Activated CD4-positive, alpha-beta memory T cell treated with anti-CD3 and anti-CD28 coated beads for 36 hours (primary cell): ENCODE measurements at places on chromosomes 6 and 20.

GRCh38 chr6:63558278-63558677, 14.0 kb upstream of the LOC128125822 start:
- DNase-seq: no peak

GRCh38 chr6:107673076-107673494, 151.0 kb downstream of the SCML4 start:
- no peak for DNase-seq

- DNase-seq: no peak
These were observed 398.0 kb downstream of the EPHA7 start for GRCh38 chr6:93021235-93021915.

DNA sequence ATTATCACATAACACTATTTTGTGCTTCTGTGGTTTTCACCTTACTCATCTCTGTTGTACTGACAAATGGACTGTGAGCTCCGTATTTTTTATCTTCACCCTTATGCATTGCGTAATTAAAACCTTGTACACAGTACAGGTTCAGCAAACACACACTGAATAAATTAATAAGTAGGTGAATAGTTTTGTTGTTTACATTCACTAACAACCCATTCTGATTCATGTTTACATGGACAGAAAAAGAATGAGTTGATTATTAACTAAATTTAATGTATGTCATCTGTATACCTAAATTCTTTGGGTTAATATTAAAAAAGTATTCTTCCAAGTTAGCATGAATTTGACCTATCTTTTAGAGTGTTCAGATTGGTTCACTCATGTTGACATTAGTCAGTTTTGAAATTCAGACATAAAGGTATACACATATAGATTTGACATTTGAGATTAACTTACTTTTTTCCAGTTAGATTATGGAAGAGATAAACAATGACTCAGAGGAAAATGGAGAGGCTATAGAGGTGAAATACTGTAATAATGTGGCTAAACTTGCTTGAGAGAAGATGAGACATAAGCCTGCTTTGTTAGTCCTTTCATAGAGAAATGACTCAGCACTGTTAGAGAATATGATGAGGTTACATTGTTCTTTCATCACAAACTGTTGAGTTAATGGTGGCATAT, 541.7 kb upstream of the FLRT3 start:
- no peak for DNase-seq

- peak; percentile 39 for DNase-seq
These were observed 56.8 kb downstream of the EYA2 start for GRCh38 chr20:46951405-46951804.

- no peak for DNase-seq
These were observed 101.0 kb upstream of the GGTLC1 start for GRCh38 chr20:24089576-24089975.

DNA sequence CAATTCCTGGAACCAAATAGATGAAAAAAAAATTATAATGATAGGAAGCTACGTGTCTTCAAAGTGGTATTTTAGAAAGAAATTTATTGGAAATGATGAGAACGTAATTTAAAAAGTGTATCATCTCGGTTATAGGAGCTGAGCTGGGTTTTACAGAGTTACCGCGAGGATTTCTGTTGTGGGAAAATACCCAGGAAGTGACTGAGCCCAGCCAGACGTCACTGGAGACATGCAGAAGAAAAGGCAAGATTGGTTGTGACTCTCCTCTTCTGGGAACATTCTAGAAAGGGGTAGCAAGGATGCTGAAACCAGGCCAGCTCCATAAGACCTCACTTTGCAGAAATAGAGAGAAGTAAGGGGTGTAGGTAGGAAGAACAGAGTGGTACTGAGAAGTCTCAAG, 95.9 kb upstream of the ADGRF1 start:
- DNase-seq: peak; percentile 9

DNA sequence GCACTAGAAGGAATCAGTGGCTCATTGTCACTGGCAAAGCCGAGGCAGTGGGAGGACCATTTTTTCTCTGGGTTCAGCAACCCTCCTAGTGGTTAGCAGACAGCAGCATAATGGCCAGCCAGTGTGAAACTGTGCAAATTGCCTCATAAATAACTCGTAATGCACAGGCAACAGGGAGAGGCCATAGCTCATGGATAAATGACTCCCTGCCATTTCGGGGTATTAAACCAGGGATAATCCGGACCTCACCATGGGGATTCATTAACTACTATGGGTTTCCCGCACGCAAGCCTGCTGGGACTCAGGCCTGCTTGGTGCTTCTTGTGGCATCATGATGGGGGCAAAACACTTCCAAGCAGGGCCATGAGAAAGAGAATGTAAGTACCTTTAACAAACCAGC, 158.2 kb upstream of the CHD6 start:
- no peak for DNase-seq

DNA sequence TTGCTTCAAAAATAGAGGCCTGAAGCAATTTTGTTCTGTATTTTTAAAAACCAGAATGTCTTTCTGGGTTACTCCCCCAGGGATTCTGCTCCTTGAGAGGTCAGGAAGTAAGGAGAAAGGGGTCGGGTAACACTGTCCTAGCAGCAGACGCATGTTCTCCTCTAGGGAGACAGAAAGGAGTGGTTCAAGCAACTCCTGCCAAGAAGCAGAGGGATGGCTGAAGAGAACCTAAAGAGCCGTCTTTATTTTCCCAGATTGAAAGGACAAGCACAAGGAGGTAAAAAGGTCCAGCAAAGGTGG, 58.0 kb upstream of the SLC4A11 start:
- no peak for DNase-seq

GRCh38 chr6:16523606-16524379, 237.5 kb downstream of the ATXN1 start:
- no peak for DNase-seq

DNA sequence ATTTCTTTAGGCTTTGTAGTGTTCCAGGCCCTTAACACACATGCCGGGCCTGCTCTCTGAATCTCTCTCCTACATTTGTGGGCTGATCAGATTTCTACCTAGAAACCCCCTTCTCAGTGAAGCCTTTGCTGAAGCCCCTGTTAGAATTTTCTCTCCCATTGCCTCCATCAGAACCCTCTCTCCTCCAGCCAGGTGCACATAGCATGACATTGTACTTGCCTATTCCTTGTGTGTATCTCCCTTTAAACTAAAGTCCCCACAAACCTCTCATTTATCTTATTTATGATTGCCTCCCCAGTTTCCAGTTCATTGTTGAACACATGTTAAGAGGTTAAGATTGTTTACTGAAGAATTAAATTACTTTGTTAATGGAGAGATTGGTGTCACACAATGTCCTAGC, 325.5 kb upstream of the CITED2 start:
- no peak for DNase-seq

DNA sequence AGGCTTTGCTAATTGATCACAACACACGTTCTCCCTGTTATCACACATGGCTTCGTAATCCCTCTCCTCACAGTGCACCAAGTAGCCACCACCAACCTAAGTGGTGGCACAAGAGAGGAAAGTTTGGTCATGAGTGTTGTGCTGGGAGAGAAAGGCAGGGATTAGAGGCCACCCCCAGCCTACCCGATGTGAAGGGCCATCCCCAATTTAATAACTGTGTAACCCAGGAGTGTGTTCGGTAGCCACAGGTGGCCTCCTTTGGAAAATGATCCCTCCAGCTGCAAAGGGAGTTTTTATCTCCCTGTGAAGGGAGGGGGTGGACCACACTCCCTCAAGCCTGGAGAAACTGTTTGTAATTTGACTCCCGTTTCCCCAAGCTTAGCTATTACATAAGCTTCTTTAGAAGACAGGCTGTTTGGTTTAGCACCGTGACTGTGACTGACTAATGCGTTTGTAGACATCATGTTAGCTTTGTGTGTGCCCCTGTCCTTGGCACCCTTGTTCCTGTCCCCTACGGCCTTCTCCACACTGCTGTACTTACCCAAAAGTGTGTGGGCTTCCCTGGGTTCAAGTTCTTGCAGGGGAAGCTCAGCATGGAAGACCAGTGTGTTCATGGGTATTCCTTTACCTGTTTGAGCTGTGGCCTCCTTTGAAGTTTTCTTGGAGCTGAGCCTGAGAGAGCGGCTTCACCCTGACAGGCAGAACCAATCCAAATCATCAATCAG, 20.6 kb downstream of the PPP1R16B start:
- DNase-seq: no peak

DNA sequence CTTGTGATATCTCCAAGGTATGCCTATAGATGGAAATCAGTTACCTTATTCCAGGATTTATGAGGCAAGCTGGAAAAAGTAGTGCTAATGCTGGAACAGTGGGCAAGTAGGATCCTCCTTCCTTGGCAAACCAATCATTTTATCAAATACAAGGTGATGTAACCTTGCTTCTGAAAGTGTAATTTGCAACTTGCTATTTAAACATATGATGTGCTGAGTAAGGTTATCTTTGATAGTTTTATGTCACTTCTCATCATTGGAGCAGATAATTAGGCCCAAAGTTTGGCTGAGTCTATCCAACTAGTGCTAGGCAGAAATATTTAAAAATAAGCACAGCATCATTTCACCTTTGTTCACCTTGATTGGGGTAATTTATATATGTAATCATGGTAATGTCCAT, 3.4 kb upstream of the SHPRH start:
- DNase-seq: no peak

GRCh38 chr6:166511316-166511715, 75.2 kb downstream of the RAMACL start:
- DNase-seq: no peak

DNA sequence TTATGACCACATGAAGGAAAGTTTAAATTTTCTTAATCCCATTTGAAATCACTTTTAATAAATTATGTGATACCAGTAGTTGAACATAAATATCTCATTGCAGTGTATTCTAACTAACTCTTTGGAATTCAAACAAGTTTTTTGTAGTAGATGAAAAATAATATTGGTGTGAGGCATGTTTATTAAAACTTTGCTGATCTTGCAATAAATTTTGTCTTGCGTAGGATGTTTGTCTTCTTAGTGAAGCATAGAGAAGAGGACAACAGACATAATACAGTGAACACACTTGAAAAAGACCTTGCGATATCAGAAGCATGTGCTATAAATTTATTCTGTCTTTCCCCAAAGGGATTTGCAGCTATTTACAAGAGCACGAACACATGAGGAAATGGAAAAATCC, 140.7 kb downstream of the HTR1B start:
- no peak for DNase-seq

GRCh38 chr6:89830170-89830809, 610 bp downstream of the CASP8AP2 start:
- no peak for DNase-seq

- DNase-seq: no peak
These were observed 75.4 kb upstream of the ADGRB3 start for GRCh38 chr6:68559716-68560115.

DNA sequence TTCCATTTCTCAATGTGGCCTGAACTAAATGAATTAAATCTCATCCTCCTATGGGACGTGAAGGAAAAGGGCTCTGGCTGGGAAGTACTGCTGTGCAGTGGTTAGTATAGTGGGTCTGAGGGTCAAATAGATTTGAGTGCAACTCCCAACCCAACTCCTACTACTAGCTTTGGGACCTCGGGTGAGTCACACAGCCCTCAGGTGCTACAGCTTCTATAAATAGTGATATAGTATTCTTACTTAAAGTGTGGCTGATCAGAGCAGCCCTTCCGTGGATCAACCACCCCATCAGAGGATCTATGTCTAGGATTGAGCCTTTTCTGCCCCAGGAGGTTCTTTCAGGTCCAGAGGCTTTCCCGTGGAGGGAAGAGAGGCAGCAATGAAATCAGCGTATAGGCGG, 904 bp upstream of the UST start:
- no peak for DNase-seq
